ENCODE measurements at places on chromosomes 4 and X. TPM values are rescaled to one million over a fixed set of nuclear protein-coding genes. Genes with fewer than 3 reads are reported as not detected.
A peak's percentile ranks its signal among the peaks of the same experiment; 100 is the strongest.

The NAA15 gene
- total RNA-seq = 64.5 TPM

The LONRF3 gene
- total RNA-seq = 0.19 TPM

DNA sequence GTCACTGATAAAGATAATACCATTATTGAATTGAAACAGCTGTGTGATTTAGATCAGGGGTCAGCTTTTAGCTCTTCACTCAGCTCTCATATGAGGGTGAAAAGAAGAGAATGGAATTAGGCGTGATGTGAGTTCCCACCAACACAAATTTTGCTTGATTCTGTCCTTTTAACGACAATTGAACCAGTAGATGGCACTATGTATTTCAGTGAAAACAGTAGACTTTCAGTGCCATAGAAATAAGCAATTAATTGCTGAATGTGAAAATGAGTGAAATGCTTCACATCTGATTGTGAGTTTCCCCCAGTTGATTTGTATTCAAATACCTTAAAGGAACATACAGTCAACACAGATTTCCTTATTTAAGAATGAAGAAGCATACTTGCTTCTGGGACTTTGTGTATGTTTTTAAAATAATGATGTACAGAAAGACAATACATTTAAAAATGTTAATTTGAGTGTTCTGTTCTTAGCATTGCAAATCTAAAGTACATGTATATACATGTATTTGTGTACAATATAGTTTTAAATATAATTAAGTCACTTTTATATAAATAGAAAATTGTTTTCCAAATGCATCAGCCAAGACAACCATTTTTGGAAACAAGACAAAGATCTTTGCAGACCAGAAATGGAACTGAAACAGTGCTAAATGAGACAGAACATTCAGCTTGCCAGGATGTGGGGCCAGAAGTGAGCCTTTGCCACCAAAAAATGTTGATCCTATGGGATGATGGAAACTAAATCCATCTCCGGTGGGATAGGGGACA, 178.8 kb downstream of the SNCA start:
- DNase-seq = peak; percentile 18

DNA sequence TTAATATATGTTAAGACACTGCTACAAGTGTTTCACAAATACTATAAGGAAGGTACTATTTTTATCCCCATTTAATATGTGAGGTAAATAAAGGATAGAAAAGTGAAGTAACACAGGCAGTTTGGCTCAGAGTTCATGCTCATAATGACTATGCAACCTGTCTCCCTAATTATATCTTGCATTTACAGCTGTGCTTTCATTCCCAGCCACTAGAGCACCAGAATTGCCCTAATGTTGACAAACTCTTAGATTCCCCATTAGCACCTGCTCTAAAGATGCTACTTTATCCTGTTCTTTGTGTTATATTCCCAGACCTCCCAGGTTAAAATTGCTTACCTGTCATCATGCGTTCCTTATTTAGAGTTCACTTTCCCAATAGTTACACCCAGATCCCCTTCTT, 833.6 kb downstream of the CCSER1 start:
- DNase-seq = no peak

The GPR82 gene
- not detected for total RNA-seq

The HMGB3 gene
- total RNA-seq = 34.7 TPM

The RIBC1 gene
- total RNA-seq = 0.34 TPM

GRCh38 chr4:52265781-52266525, 214.8 kb downstream of the SPATA18 start:
- no peak for DNase-seq

The PNMA6A gene
- 1.9 TPM for total RNA-seq

DNA sequence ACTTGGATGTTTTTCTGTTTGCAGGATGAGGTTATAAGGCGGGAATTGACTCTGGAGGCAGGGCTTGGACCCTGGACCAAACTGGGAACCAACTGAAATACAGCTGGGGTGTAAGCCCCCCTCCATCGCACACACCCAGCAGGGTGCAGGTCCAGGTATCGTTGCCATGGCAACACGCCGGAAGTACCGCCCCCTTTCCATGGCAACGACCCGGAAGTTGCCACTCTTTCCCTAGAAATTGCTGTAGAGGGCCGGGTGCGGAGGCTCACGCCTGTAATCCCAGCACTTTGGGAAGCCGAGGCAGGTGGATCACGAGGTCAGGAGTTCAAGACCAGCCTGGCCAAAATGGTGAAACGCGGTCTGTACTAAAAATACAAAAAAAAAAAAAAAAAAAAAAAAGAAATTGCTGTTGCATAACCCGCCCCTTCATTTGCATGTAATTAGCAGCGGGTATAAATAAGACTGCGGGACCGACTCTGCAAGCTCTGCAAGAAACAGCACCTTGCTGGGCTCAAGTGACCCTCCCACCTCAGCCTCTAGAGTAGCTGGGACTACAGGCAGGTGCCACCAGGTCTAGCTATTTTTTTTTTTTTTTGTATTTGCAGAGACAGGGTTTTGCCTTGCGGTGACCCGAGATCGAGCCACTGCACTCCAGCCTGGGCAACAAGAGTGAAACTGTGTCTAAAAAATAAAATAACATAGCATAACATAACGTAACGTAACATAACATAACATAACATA, 139.6 kb downstream of the CRLF2 start:
- no peak for DNase-seq

DNA sequence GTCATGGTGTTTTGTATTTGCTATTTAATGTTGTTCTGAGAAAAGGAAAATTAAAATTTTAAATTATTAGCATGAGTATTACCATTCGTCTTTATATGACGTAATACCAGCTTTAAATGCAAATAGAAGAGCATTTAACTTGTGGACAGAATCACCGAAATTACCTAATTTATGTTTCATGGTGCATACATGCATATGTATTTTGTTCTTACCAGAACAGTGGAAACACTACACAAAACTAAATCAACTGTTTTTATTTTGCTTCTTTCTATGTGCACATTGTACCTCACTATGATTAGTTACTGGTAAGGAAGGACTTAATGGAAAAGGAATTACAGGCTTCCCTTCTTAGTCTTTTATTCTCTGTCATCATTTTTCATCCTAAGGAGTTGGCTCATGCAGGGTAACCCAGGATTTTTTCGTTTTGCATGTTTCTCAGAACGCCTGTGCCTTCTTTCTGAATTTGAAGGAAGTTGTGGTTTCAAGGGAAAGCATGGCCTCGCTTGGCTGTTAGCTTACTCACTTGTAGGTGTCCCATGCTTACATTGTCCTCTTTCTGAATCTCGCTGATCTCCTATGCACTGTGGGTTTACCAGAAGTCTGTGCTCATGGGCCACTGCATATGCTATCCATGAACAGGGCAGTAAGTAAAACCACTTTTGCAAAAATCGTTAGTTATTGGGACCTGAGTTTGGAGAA, 300.0 kb upstream of the PUDP start:
- DNase-seq = no peak

The UCHL1 gene
- total RNA-seq = 1,154 TPM
